CD4-positive, alpha-beta T cell treated with Interleukin-4 for 1 hour (primary cell): ENCODE measurements at places on chromosomes 12 and 14.
A peak's percentile ranks its signal among the peaks of the same experiment; 100 is the strongest.

- DNase-seq = peak; percentile 72
Observed at GRCh38 chr14:105093431-105094192, 28.4 kb upstream of the GPR132 start.

GRCh38 chr12:89664441-89664840 lies 44.2 kb downstream of the ATP2B1 start:
- no peak for DNase-seq

- DNase-seq = no peak
Observed at GRCh38 chr14:74242780-74243042, 3.5 kb downstream of the VSX2 start.

DNA sequence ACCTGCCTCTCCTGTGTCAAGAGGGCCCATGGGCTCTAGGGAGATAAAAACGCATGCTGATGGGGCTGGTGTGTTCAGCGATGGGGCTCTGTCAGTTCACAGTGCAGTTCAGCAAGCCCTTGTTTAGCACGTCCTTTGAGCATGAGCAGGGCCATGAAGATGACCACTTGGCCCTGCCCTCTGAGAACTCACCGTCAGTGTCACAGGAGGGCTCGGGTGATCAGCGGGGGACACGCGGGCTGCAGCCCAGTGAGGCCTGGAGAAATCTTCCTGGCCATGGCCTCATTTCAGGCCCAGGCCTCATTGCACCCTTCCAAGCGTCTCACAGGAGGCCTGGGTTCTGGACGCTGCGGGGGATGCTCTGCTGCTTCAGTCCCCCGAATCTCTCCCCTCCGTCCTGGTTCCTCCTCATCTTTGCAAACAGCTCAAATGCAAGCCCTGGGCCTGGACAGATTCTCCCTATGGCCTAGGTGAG lies 181.6 kb downstream of the ADGRD1 start:
- no peak for DNase-seq

- DNase-seq = peak; percentile 58
Observed at GRCh38 chr14:64879635-64880220, at the start of gene SPTB. SPTB (minus strand) TSS chr14:64879907; CDS start chr14:64823094, 56,813 bp downstream.

- DNase-seq = no peak
Observed at GRCh38 chr12:8612629-8613028, at the start of gene AICDA. AICDA (minus strand) TSS chr12:8612859; CDS start chr12:8612767, 92 bp downstream.

DNA sequence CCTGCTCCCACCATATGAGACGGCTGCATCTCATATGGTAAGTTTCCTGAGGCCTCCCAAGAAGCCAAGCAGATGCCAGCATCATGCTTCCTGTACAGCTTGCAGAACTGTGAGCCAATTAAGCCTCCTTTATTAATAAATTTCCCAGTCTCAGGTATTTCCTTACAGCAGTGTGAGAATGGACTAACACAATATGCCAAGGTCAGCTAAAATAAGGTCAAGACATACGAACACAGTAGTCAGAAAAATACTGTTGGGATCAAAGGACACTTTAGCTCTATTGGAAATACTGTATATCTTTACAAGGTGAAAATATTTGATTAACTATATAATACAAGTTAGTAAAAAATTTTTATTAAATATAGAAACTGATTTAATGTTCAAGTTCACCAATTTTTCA lies 28.8 kb downstream of the SEL1L start:
- DNase-seq = no peak

- no peak for DNase-seq
Observed at GRCh38 chr14:92495027-92495426, 18.6 kb upstream of the RIN3 start.

DNA sequence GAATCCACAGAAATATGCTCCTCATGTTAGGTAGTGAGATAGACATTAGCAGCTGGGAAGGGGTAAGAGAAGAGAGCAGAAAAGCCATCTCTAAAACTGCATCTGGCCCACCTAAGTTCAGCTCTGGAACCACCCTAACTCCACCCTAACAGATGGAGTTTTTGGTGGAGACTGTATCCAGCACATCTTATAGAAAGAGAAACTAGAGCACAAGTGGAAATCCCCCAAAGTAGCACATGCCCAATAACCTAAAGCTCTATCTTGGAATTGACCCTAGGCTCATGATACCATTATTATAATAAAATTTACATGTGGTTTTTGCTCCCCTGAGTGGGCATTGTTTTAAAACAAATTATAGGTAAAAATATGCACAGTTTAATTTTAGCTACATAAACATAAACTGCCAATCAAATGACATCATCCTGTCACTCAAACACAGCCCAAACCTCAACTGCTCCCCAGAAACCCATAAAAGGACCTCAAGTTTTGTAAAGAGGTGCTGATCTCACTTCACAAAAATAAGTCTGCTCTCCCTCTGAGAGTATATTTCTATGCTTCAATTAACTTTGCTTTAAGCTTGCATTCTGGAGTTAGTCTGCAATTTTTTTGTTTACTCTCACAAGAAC lies 206.4 kb downstream of the PIK3C2G start:
- no peak for DNase-seq

GRCh38 chr12:62817556-62818271 lies 117.2 kb downstream of the PPM1H start:
- DNase-seq = no peak

- DNase-seq = no peak
Observed at GRCh38 chr12:68406134-68406576, 74.0 kb upstream of the MDM1 start.

DNA sequence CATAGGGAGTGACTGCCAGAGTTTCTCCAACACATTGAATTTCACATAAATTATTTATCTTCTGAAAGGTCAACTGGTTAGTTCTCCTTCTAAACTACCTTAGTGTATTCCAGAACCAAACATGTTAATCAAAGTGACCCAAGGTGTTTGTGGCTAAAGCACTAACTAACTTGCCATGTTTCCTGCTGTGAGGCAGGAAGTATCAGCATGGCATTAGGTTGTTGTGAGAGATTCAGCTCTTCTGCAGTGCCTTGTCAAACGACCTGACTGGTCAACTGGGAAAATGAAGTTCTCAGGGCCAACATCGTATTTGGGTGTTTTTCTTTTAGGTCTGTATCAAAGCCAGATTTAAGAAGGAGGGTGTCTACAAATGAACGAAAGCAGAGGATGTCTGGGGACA lies 448.1 kb downstream of the APAF1 start:
- DNase-seq = no peak

- DNase-seq = no peak
Observed at GRCh38 chr14:81153187-81153586, 67.6 kb downstream of the GTF2A1 start.

DNA sequence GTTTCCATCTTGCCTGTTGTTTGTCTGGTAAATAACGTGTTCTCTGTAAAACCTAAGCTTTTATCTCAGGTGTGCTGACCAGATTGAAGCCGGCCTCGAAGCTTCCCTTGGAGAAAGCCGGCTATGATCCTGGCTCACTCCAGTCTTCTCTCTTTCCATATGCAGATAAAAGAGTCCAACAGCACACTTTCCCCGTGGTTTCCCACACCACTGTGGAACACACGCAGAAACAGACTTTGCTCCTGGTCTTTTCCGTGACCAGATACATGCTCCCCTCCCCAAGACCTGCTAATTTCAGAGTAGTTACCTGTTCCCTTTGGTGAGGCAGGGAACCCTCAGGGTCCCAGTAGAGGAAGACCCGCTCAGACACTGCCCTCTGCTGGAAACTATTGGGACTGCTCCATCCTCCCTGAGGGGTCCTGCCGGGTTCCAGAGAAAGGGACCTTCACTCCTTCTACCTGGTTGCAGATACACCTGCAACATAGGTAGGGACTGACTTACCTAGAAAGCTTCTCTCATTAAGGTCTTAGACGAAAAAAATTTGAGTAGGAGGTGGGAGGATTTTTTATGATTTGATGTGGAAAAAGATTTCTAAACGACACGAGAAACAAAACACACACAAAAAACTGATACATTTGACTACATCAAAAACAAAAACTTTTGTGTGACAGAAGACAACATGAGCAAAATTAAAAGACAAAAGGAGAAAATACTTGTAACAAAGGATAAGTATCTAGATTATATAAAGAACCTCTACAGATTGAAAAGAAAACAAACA lies 415.4 kb upstream of the CCDC196 start:
- peak; percentile 59 for DNase-seq

DNA sequence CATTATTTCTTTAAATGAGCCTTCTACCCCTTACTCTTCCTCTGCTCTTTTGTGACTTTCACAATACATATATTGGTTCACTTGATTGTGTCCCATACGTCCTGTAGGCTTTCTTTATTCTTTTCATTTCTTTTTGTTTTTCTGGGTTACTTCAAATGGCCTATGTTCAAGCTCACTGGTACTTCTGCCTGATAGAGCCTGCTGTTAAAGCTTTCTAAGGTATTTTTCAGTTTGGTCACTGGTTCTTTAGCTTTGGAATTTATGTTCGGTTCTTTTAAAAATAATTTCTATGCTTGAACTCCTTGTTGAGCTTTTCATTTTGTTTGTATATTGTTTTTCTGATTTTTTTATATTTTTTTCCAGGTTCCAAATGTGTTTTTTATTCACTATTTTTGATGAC lies 81.9 kb downstream of the E2F7 start:
- DNase-seq = no peak

DNA sequence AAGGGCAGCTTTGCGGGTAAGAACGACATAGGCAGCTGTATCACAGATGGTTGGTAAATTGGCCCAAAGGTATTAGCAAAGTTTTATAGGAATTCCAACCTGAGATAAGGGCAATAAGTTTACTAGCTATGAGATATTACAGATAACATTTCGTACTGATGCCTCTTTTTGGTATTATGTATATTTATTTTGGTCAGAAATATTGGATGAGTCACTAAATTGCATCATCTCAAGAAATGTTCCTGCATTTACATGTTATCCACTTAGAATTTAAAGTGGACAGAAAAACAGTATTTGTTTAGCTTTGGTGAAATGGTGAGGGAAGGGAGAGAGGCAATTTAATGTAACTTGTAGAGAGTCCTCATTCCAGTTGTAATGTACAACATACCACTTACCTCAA lies 65.1 kb upstream of the PZP start:
- DNase-seq = no peak

GRCh38 chr12:16530268-16530850 lies 75.6 kb downstream of the LMO3 start:
- DNase-seq = no peak

GRCh38 chr12:43008953-43009845 lies 419.7 kb upstream of the PRICKLE1 start:
- no peak for DNase-seq

DNA sequence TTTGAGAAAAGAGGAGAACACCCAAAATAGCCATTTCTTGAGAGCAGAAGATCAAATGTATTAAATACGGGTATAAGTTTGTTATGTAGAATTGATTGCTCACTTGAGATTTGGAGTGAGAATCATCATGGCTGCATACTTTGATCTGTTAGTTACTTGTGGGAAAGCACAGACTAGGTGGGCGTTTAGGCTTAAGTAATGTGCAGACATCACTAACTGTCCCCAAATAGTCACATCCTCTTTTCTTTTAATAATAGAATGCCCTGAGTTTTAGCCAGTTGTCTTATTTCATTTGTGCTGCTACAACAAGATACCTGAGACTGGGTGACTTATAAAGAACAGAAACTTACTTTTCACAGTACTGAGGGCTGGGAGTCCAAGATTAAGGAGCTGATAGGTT lies 14.3 kb upstream of the GTF2A1 start:
- DNase-seq = no peak
